Thyroid gland (tissue), 4 donors: ENCODE measurements at places on chromosomes 4 and X. TPM values are rescaled to one million over a fixed set of nuclear protein-coding genes. Genes with fewer than 3 reads are reported as not detected.

NRK gene
- 0.67 TPM for total RNA-seq

IL15 gene
- total RNA-seq, result 27.1 TPM

EMD gene
- 51.5 TPM for total RNA-seq

CCNB3 gene
- total RNA-seq, result 1.0 TPM

TNIP2 gene
- 56.0 TPM for total RNA-seq
